ENCODE measurements at places on chromosomes 4 and X.

GRCh38 chrX:119895843-119896326 lies at the start of gene AKAP14:
Gene AKAP14, plus strand, starts transcription at chrX:119895893. Its CDS starts 7,331 bp downstream, at chrX:119903224.
- DNase-seq, result peak; percentile 24

DNA sequence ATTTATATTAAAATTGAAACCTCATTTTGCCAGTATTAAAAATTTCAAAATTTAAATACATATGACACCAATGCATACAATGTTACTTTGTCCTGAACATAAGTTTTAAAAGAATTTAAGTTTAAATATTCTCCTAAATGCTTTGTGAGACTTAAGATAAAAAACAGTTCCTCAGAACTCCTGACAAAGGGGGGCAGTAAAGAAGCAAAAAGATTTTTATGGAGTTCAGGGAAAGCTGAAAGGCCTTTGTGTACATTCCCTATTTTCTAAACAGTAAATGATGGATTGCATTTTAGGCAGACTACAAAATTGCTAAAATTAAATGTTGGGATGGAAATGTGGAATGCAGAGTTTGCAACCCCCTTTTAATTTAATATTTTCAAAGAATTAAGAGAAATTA lies 81.7 kb downstream of the SNCA start:
- no peak for DNase-seq

GRCh38 chrX:13857804-13858203 lies 40.9 kb upstream of the GPM6B start:
- no peak for DNase-seq

- no peak for DNase-seq
Measured at GRCh38 chrX:47752685-47753084, 84.0 kb upstream of the ZNF81 start.

GRCh38 chr4:72997409-72997808 lies 72.1 kb downstream of the COX18 start:
- DNase-seq, result no peak

DNA sequence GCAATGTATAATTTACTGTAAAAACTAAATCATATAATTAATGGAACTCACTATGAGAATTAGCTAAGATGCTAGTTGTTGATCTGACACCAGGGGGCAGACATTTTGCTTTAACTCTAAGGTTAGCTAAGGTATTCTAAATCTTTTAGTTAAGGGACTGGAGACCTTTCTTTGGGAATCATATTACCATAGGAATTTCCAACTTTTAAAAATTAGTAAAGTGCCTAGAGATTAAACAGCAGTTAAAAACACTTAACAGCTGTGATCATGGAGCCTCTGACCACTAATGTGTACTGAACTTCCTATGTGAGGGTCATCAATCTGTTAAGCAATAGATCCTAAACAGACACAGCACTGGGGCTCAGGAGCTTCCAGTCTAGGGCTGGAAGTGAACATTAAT lies 226.6 kb downstream of the NSUN7 start:
- peak; percentile 14 for DNase-seq

DNA sequence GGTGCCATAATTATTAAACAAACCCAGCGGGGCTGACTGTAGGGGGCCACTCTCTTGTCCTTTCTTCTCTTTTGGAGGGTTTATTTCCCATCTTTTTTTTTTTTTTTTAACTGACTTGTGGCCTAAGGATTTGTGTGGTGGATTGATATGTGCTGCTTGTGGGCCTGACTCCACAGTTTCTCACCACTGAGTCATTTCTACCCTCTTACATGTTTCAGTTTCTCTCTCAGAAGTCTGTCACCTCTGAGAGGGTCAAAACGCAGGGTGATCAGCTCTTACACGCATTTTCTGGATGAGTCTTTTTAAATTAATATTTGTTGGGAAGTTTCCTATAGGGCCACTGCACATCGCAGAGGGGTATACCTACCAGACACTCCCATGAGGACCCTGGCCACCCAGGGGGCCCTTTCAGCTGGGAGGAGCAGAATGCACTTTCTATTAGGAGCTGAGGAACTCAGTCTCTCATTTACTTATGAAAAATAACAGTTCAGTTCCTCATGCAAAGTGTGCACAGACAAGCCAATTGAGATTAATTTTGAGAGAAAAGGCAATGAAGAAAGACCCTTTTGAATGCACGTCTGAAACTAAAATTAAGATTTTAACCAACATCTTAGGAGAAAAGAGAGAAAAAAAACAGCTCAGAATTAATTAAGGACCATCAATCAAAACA lies 407.9 kb downstream of the TECRL start:
- no peak for DNase-seq

DNA sequence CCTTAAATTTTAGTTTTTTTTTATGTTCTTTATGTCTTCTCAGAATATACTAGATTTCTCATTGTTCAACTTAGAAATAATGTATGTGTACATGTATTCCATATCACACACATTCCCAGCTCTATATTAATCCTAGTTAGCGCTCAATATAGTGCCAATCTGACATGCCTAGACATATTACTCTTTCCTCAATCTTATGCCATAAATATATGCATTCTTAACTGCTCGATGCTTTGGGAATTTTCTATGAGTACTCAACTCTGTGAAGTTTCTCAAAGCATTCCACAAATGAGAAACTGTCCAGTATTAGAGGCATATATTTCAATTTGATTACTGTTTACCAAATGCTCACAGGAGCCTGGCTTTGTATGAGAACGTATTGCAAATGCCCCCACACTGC lies 231.2 kb upstream of the VEGFC start:
- no peak for DNase-seq

DNA sequence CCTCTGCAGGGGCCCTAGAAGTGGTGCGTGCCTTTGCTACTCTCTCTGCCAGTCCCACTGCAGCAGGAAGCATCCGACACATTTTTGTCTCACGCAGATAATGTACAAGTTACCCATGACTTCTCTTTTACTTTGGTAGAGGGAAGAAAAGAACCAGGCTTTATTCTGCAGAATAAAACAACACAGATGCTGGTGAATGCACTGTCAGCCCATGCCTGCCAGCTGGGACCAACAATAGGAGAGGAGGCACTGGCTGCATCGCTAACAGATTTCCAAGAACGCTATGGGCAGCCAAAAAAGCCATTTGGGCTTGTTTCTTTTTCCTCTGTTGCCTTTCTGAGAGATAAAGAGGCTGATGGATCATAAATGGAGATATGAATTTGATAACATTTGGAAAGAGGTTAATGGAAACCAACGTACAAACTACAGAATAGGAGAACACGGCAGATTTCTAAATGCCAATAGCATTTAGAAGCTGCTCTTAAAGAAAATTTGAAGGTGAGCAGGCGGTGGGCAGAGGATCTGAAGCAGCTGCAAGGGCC lies 47.5 kb upstream of the IGFBP7 start:
- no peak for DNase-seq

DNA sequence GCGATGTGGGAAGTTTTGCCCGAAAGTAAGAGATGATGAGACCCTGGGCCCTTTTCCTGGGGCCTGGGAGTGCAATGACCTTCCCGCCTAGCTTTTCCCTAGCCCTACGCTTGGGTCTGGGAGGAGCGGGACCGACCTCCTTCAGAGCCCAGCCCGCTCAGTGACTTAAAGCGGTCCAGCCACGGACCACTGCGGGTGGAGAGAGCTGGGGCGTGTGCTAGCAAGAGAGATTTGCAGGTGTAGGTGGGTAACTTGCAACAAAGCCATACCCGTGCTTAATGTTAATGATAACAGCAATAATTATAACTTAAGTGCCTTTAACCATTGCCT lies 503 bp upstream of the PDE5A start:
- no peak for DNase-seq

DNA sequence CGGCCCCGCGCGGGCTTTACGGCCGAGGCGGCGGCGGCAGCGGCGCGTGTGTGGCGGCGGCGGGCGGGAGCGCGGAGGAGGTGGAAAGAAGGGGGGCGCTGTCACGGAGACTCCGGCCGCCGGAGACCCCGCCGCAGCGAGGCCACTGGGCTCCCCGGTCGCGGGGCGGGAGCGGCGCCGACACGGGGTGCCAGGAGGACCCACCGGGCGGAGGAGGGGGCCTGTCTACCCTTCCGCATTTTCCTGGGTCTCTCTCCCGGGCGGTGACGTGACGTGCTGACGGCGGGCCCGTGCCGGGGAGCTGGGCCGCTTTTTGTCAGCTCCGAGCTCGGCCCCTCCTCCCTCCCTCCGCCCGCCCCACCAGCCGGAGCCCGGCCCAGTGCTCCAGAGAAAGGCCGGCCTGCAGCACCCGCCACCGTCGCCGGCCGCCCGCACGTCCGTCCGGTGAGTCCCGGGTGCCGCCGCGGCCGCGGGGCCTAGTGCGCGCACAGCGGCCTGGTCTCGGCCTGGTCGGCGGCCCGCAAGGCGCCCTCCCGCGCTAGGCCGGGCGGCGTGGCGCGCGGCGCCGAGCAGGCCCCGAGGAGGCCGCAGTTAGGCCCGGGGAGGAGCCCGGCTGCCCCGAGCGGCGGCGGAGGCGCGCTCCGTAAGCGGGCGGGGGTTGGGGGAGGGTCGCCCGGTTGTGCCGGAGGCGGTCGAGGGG lies at the start of gene ZFX:
ZFX (plus strand) TSS at position 379 of the 700 bp plus-strand sequence. CDS start 23,014 bp downstream, outside the sequence.
- peak; percentile 74 for DNase-seq

DNA sequence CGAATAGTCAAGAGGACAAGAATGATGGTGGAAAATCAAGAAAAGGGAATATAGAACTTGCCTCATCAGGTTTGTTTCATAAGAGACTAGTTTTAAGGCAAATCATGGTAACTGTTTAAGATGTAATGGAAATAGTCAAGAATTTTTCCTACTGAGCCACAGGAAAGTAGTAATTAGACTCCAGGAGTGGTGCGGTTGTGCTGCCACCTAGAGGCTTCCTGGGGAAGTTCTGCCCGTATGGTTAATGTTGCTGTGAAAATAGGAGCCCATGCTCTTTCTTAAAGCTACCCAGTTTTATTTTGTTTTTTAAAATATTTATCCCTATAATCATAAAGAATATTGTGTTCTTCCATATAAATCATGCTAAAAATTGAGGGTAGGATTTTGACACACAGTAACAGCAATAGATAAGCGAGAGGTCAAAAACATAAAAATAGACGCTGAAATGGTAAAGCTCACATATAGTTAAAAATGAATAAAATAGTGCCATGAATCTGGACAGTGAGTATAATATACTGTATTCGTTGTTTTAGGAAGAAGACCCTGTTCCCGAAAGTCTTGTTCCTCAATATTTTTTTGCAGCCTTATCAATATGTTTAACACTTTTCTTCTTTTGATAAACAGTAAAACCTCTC lies 87.0 kb downstream of the PHOX2B start:
- peak; percentile 50 for DNase-seq

- DNase-seq, result no peak
Measured at GRCh38 chrX:17585006-17585405, 152.3 kb upstream of the SCML1 start.

GRCh38 chr4:153276971-153277370 lies 67.5 kb upstream of the MND1 start:
- no peak for DNase-seq

- DNase-seq, result no peak
Measured at GRCh38 chr4:184215709-184216328, 1.9 kb downstream of the ENPP6 start.

- DNase-seq, result no peak
Measured at GRCh38 chr4:188221090-188221489, 81.8 kb downstream of the TRIML1 start.

All from A549 (cell line).